CD4-positive, alpha-beta T cell treated with Interleukin-6 at 100 ng/mL for 8 hours (primary cell): ENCODE measurements at places on chromosomes 7 and 10.

DNA sequence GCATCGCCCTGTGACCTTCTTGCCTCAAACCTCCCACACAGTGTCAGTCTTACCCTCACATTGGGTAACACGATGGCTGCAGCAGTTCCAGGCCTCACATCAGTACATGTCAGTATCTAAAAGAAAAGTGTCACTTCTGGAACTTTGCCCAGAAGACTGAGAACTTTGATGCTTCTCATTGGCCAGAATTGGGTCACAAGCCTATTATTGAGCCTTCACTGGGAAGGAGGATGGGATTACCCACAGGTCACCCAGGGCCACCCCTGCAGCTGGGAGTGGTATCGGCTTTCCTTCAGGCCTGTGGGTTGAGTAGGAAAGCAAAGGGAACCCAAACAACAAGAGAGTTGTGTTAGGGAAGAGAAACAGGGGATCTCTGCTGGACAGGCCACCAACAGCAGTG lies 111.5 kb downstream of the NPY start:
- DNase-seq: no peak

DNA sequence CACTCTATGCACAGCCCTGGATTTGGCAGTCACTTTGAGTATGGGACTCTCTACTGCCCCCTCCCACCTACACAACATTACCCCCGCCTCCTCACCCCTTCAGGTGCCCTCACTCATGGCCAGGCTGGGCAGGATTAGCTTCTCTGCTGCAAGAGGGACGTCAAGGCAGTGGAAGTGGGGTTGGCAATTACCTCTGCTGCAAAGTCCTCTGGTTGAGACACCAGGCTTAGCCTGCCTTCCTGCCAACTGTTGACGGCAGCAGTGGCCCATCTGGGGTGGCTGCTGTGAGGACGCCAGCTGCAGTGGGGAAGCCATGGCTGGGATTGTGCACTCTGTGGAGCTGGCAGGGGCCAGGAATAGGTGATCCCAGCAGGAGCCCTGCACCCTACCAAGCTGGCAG lies 26.7 kb downstream of the SVIL start:
- no peak for DNase-seq

- DNase-seq: no peak
Observed at GRCh38 chr10:123585477-123586445, 80.4 kb upstream of the GPR26 start.

- DNase-seq: no peak
Observed at GRCh38 chr10:46232666-46233065, 54.1 kb upstream of the ANTXRL start.

- no peak for DNase-seq
Observed at GRCh38 chr7:80249619-80250295, 115.1 kb downstream of the GNAI1 start.

- DNase-seq: no peak
Observed at GRCh38 chr10:29257106-29257783, 31.6 kb upstream of the LYZL1 start.

DNA sequence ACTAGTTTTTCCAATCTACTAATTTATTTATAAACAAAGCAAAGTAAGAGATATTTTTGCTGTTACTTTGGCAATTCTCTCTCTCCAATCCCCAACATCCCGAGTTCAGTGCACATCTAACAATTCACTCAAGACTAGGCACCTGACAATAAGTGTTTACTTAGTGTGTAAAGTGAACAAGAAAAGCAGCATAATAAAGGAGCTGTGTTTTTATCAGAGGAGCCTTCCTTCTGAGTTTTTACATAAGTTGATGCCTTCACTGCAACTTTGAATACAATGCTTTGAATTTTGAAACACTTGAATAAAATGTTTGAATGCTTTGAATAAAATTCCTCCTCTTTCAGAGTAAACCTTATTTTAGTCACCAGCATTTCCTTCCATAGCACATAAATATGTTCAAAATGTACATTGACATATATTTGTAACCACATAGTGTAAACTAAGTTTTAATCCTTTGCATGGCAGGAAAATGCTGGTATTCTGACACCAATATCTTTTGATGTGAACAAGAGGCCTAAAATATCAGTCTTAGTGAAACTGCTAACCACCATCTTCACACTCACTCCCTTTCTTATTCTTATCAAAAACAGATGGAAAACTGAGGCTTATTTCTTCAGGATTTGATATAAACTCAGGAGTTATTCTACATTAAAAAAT lies 11.4 kb downstream of the PDK4 start:
- no peak for DNase-seq

- DNase-seq: no peak
Observed at GRCh38 chr10:4108693-4109092, 323.7 kb upstream of the KLF6 start.

- DNase-seq: no peak
Observed at GRCh38 chr7:99383791-99384370, 9.4 kb downstream of the ARPC1B start.

DNA sequence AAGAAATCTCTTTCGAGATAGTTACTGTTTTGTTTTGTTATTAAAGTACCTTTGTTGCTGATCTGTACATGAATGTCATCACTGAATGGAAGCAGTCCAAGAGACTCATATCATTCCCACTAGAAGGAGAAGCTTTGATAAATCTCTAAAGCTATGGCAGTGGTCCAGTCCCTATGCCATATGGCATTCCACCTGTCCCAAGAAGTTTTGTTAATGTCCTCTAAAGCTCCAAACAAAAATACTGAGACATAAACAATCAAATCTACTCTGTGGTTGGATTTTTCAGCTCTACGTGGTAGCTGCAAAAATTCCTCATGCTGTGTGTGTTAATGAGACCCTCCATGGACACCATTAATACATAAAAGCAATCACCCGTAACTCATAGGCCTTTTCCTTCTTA lies 94.1 kb downstream of the LRRN3 start:
- DNase-seq: no peak

- no peak for DNase-seq
Observed at GRCh38 chr10:77296534-77297392, 340.8 kb downstream of the KCNMA1 start.

DNA sequence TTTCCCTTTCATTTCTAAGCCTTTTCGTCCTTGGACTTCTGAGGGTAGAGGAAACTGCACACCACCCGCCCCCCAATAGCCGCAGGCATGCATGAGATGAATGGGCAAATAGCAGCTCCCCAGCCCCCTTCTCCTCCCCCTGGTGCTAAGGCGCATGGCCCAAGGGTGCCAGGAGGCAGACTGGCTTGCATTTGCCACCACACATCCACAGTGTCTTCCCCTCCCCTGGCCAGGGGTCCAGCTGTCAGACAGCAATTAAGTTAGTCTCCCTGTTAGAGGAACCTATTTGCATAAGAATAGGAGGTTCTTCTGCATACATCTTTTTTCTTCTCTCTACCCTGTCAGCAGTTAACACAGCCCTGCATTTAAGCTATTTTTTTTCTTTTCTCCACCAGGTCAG lies 20.2 kb downstream of the TOMM7 start:
- DNase-seq: no peak

GRCh38 chr7:24862461-24862860 lies 105.2 kb upstream of the GSDME start:
- DNase-seq: no peak

DNA sequence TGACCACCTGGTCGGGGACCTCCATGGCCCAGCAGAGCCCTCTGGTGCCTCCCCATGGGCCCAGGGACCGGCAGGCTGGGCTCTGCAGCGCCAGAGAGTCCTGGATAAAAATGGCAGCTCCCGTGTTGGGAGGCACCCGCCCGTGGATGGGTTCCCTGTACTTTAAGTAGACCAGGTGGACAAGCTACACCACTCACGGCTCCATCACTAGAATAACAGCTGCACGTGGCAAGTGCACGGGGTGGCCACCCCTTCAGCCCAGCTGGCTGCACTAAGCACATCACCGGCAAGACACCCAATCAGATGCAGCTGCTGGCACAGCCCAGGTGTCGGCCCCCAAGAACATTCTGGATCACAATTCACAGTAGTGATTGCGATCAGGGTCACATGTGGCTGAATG lies 69.8 kb downstream of the DIP2C start:
- no peak for DNase-seq

- DNase-seq: no peak
Observed at GRCh38 chr10:22319980-22320558, 830 bp upstream of the BMI1 start.

GRCh38 chr7:94272821-94273583 lies 121.7 kb upstream of the COL1A2 start:
- no peak for DNase-seq

DNA sequence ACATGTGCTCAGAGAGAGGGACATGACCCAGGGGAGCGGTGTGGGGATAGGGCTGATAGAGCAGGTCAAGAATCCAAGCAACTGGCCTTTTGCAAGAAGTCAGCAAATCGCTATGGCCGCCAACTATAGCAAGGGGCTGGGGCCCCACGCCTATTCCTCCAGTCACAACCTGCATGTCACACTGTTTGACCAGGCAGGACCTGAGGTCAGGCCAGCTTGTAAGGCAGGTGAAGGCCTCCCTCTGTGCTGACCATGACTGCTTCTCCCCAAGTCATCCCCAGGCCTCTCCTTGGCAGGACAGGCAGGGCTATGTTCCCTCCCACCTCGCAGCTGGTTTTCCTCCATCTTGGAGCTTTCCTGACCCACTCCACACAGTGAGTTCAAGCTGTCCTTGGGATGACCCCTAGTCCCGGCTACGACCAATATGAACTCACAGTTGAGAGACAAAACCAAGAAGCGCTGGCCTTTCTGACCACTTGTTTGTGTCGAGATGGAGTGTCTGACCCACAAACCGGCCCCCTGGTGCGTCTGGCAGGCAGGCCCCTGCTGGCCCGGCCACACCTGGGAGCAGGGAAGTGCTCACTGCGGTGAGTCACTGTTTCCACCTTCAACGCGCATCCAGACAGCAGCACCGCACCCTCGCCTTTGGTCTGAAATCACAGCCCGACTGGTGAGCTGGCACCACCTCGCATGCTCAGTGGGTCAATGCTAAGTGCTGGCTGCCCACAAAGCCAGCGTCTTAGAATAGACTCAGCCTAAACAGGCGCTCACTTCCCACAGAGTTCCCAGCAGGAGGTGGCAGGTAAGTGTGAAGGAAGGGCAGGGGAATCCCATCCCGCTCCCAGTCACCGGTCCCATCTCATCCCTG lies 81.4 kb downstream of the VWA2 start:
- DNase-seq: no peak

DNA sequence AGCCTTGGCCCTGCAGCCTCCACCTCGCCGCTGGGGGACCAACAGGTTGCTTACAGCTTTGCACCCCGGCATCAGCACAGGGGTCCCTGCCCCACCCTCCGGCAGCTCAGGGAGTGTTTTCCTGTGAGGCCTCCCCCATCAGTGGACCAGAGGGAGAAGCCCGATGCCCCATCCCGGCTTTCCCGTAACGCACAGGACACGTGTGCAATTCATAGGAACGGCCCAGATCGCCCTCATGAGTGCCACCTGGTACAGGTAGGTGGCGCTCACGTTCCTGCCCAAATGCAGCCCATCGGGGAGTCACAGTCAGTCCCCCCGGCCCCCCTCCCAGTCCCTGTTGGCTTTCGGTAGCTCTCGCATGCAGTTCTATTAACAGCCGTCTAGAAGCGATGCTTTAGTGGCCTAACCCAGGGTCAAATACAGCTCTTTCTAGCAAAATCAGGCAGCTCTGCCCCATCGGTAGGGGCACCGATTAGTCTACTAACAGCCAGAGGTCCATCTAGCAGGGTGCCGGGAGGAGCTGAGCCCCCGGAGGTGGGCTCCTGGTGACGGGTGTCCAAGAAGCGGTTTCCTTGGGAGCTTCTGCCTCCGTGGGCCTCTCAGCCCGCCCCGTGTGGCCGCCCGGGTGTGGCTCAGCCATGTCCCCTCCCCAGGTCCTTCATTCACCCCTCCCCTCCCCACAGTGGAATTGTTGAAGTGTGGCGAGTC lies 48.4 kb upstream of the GTF2IRD1 start:
- DNase-seq: no peak

GRCh38 chr7:78450706-78451105 lies 652.1 kb downstream of the PHTF2 start:
- no peak for DNase-seq

- DNase-seq: no peak
Observed at GRCh38 chr10:5040781-5041470, 37.3 kb upstream of the AKR1C2 start.

- DNase-seq: no peak
Observed at GRCh38 chr10:12387561-12388210, 38.3 kb downstream of the CAMK1D start.

DNA sequence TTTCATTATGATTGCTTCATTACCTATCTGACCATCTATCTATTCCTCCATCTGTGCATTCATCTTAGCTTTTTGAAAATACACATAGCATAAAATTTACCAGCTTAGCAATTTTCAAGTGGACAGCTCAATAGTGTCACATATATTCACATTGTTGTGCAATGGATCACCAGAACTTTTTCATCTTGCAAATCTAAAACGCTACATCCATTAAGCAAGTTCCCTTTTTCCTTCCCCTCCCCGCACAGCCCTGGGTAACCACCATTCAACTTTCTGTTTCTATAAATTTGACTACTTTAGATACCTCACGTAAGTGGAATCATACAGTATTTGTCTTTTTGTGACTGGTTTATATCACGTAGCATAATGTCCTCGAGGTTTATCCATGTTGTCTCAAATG lies 78.0 kb upstream of the ADRB1 start:
- DNase-seq: no peak

DNA sequence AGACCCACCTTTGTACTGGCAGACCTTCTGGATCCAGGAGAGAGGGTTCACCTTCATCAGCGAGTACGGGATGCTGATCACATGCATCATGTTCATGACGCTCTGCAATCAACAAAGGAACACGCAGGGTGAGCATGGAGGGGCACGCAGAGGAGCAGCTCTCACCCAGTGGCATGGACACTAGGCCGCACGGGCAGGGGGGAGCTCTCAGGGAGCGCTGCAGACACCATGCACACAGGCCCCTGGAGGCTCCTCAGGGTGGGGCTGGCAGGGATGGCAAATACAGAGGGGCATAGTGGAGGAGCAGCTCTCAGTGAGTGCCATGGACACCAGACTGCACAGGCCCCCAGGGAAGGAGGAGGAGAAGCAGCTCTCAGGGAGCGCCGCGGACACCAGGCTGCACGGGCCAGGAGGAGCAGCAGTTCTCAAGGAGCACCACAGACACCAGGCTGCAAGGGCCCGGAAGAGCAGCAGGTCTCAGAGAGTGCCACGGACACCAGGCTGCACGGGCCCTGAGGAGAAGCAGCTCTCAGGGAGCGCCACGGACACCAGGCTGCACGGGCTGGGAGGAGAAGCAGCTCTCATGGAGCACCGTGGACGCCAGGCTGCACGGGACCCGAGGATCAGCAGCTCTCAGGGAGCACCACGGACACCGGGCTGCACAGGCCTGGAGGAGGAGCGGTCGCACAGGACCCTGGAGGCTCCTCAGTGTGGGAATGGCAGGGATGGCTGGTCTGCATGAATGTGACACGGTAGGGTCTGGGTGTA lies 249.5 kb downstream of the ZMYND11 start:
- DNase-seq: no peak

DNA sequence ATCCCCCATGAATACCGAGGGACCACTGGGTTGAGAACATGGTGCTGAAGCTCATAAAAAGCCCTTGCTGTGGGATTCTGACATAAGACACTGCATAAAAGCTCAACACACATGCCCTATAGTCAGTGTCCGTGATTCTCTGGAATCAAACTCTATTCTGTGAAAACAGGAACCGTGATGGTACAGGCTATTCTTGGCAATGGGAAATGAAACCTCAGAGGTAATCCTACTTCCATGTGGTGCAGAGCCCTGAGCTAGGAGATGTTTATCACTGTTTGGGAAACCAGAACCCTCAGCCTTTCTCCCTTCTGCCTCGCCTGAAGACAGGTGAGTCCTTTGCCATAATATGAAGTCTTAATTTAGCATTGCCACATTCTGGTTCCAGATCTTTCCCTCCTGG lies 80.8 kb upstream of the PRSS1 start:
- no peak for DNase-seq
